ENCODE measurements at places on chromosomes 12 and 14.

- DNase-seq, result no peak
Observed at GRCh38 chr12:700016-700415, 36.8 kb upstream of the NINJ2 start.

GRCh38 chr12:64558754-64559153 lies 51.5 kb upstream of the RASSF3 start:
- DNase-seq, result no peak

- no peak for DNase-seq
Observed at GRCh38 chr12:58481811-58482210, 438.5 kb downstream of the LRIG3 start.

DNA sequence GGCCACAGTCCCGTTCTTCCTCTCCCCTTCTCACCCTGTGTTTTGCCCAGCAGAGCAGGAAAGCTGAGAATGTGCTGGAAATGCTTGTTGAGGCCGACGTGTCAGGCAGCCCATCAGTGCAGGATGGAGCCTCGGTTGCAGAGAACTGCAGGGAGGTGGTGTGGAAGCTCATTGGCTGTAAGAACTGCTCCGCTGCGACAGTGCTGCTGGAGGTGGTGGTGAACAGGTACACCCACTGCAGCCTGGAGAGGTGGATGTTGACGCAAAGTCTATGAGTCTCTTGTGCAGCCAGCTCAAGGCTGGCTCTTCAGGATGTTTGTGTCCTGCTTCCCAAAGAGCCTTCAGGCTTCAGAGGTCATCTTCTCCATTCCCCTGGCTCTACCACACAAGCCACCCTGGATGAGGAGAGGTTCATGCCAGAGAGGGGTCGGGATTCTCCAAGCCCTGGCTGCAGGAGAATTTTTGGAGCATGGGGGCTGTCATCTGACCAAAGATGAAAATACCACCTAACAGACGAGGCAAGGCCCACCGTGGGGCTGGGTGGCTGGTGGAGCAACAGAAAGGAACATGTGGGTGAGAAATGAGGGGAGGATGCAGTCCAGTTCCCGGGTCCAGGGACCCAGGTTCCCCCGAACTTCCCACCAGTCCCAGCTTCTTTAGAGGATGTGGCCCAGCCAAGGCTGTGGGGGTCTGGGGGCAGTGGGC lies 174.1 kb upstream of the PRMT8 start:
- no peak for DNase-seq

- DNase-seq, result no peak
Observed at GRCh38 chr12:32736445-32736844, 19.3 kb downstream of the YARS2 start.
